ENCODE measurements at places on chromosomes 16 and 17. TPM values are rescaled to one million over a fixed set of nuclear protein-coding genes. Genes with fewer than 3 reads are reported as not detected.

The TLCD3B gene
- not detected for total RNA-seq

The RNF112 gene
- total RNA-seq, result 47.0 TPM

The RNF135 gene
- 31.4 TPM for total RNA-seq

The LRRC45 gene
- 74.3 TPM for total RNA-seq

The MAF gene
- 92.4 TPM for total RNA-seq

The LRRC37A3 gene
- 10.5 TPM for total RNA-seq

The PYDC1 gene
- total RNA-seq, result not detected

The CACNG4 gene
- total RNA-seq, result not detected

The IQCK gene
- total RNA-seq, result 42.9 TPM

The SLC16A6 gene
- total RNA-seq, result 1.1 TPM

The CDH3 gene
- total RNA-seq, result 1.8 TPM

The SHISA6 gene
- total RNA-seq, result 0.27 TPM

The P2RX1 gene
- total RNA-seq, result 27.2 TPM

The FAM20A gene
- total RNA-seq, result 2.5 TPM

The MMP28 gene
- 85.3 TPM for total RNA-seq

The FBXW10B gene
- 9.9 TPM for total RNA-seq

The PRKAR1A gene
- total RNA-seq, result 197 TPM

The NME3 gene
- 119 TPM for total RNA-seq

The ITPRIPL2 gene
- total RNA-seq, result 28.1 TPM

The ZNF48 gene
- total RNA-seq, result 6.0 TPM

The BOLA2 gene
- 25.0 TPM for total RNA-seq

The SYT17 gene
- total RNA-seq, result 30.5 TPM

The FKBP10 gene
- total RNA-seq, result 11.4 TPM

The NUDT7 gene
- total RNA-seq, result 12.5 TPM

The ALOX15B gene
- total RNA-seq, result 0.70 TPM

The WFDC1 gene
- 5.5 TPM for total RNA-seq

The CENPT gene
- total RNA-seq, result 138 TPM

The TPPP3 gene
- 6.6 TPM for total RNA-seq

The CSH1 gene
- total RNA-seq, result not detected

The VTN gene
- total RNA-seq, result not detected

The KRT25 gene
- not detected for total RNA-seq

The ADAD2 gene
- 1.8 TPM for total RNA-seq

The PRSS8 gene
- total RNA-seq, result 608 TPM

The TNFSF13 gene
- total RNA-seq, result 28.5 TPM

The IRX6 gene
- not detected for total RNA-seq

The METTL2A gene
- total RNA-seq, result 15.5 TPM

The SMIM5 gene
- not detected for total RNA-seq

The ASPHD1 gene
- total RNA-seq, result not detected

The MYH2 gene
- total RNA-seq, result not detected

The LPO gene
- total RNA-seq, result not detected

The MAPT gene
- total RNA-seq, result 0.94 TPM

The KRTAP2-2 gene
- not detected for total RNA-seq

The AIPL1 gene
- total RNA-seq, result not detected

The GAST gene
- total RNA-seq, result not detected

The CLEC3A gene
- total RNA-seq, result not detected

The NPIPB6 gene
- 16.8 TPM for total RNA-seq

The NACA2 gene
- total RNA-seq, result not detected

The EIF5A gene
- 121 TPM for total RNA-seq

The PLCG2 gene
- 30.5 TPM for total RNA-seq

The HAGH gene
- 149 TPM for total RNA-seq

The KRT9 gene
- total RNA-seq, result not detected

The KCTD19 gene
- total RNA-seq, result not detected

The USP31 gene
- total RNA-seq, result 6.3 TPM

The PLXDC1 gene
- 15.6 TPM for total RNA-seq

The KCNJ18 gene
- not detected for total RNA-seq

The CCL1 gene
- not detected for total RNA-seq

The WNT9B gene
- total RNA-seq, result 0.67 TPM
